ENCODE measurements at places on chromosomes 13 and 19.

DNA sequence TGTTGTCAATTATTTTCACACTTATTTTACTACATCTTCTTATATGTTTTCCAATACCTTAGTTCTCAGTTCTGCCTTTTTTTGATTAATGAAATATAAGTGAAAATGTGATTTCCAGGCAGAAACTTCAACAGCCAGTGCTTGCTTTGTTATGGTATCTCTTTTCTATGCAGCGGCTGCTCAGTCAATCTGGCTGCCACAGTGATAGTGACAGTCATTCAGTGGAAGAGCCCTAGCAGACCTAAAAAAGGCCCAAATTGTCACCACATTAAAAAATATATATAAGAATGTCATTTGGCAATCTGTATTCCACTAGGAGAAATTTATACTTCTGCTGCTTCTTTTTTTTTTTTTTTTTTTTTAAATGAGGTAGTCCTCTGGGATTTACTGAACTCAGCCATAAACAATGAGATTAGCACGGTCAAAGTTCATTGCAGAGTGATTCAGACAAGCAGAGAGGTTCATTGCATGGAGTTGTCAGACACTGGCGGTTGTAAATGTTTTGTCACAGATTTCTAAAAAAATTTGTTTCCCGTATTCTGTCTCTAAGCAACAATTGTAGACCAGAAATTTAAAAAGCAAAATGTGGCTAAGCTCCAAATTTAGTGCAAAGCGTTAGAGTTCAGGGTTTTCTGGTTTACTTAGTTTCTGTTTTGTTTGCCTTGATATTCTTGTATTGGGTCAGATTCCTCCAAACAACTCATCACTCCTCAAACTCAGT, 94.7 kb upstream of the PRR20A start:
- DNase-seq, result no peak

DNA sequence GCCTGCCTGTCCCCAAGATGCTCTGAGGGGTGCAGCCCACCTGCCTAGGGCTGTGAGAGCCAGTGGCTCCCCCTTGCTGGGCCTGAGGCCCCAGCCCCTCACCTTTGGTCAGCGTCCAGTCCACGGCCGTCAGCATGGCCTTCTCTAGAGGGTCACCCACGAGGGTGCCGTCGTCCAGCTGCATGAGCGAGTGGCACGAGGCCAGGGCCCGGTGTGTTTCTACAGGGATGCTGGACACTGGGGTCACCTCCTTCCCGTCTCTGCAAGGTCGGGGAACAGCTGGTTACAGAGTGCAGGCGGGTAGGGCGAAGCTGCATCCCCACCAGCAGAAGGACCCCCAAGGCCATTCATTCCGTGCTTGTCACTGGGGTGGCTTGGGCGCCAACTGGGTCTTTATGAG, 9.0 kb downstream of the ATP13A1 start:
- DNase-seq, result no peak

- no peak for DNase-seq
Measured at GRCh38 chr19:53771144-53771543, 53.0 kb downstream of the NLRP12 start.

DNA sequence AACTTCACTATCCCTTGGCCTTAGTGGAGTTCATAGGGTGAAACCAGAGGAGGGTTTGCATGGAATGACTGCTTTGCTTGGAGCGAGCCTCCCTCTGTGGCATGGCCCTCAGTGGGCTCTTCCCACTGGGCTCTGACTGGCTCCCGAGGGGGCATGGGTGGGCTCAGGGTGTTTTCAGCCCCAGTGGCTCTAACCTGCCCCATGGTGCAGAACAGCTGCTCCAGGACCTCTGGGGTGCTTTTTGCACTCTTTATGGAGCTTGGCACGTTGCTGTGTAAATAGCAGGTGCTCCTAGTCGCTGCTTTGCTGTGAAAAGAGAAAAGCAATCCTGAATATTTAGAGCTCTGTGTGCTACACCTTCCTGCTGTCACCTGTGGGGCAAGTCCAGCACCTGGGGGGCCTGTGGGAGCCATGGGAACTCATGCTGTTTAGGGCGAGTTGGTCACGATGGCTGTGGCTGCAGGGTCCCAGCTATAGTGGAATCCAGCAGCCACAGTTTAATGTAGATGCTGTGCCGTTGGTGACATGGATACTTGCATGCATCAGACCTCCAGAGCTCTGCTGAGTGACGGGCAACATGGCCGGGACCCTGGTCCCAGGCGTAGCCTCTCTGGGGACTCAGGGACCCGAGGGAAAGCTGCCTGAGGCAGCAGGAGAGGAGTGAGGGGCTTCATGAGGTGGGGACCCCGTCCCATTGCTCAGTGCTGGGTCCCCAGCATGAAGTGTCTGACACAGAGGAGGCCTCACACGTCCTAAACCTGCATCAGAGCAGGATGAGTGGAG, 14.3 kb upstream of the MCF2L start:
- DNase-seq, result no peak

GRCh38 chr13:26599860-26600259, 42.4 kb downstream of the WASF3 start:
- no peak for DNase-seq

- peak; percentile 75 for DNase-seq
Measured at GRCh38 chr13:108961542-108962125, 332.2 kb downstream of the MYO16 start.

GRCh38 chr13:44746690-44747089, 170.6 kb upstream of the TSC22D1 start:
- DNase-seq, result no peak

- no peak for DNase-seq
Measured at GRCh38 chr13:53141336-53141735, 112.7 kb downstream of the OLFM4 start.

DNA sequence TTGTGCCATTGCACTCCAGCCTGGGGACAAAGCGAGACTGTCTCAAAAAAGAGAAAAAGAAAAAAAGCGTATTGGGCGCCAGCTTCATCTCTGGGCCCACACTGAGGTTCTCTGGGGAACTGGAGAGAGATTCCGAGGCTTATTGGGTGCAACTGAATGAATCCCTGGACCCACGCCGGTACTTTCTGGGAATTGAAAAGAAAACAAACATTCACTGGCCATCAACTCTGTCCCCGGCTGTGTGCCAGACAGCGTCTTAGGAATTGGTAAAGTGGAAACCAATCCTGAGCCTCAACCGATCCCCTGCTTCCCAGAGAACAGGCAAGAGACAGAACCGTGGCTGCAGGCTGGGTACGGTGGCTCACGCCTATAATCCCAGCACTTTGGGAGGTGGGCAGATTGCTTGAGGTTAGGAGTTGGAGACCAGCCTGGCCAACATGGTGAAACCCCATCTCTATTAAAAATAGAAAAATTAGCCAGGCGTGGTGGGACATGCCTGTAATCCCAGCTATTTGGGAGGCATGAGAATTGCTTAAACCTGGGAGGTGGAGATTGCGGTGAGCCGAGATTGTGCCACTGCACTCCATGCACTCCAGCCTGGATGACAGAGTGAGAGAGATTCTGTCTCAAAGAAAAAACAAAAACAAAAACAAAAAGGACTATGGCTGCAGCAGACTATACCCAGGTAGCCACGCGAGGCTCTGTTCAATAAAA, 8.6 kb downstream of the ANO8 start:
- DNase-seq, result no peak

DNA sequence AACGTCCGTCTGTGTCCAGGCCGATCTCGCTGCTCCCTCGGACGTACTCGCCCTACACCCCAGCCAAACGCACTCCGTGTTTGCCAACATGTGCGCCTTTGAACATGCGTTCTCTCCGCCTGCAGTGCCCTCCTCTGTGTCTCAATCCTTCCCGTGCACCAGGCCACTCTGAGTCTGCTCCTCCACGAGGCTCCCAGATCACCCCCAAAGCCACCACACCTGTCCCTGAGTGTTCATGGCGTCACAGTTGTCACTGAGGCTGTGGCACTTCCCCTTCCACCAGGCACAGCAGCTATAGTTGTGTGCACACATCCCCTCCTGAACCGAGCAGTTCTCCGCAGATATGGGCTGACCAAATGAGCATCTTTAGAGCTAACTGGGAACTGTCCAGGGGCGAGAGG, 35.6 kb downstream of the RASA3 start:
- DNase-seq, result no peak

GRCh38 chr19:6828306-6828697, 55.8 kb downstream of the VAV1 start:
- peak; percentile 34 for DNase-seq

GRCh38 chr13:90455067-90455466, 892.4 kb upstream of the MIR17HG start:
- DNase-seq, result no peak

DNA sequence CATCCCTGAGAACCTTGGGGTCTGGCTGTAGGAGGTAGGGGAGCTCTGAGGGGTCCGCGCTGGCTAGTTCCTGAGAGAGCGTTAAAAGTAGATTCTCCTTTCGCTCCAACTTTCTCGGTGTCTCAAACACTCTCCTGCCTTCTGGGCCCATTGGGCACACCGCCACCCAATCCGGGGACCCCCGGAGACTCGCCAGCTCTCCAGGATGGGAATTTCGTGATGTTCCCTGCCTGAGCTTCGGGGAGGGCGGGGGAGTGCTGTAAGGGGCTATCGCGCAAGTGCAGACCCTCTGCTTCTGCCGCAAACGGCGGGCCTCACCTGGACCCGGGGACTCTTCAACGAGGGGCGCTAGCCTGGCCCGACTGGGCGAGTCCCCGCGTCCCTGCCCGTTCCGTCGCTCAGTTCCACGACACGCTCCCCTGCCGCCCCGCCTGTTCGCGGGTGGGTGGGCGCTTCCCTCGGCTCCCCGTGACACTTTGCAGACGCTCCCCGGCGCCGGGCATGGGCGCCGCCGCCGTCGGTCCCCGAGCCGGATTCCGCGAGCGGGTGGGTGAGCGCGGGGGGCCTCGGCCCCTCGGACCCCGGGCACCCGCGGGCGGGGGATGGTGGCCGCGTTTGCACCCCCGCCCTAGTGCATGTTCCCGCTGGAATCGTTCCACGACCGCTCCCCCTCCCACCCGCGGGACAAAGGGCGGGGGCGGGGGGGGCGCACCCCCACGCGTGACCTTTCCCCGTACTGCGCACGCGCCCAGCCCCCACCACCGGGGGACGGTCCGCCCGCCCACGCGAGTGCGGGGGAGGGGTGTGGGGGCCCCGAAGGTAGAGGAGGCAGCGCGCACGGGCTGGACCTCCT, at the start of gene CCDC106:
CCDC106 (plus strand) TSS at position 481 of the 853 bp plus-strand sequence. CDS start 835 bp downstream, outside the sequence.
- no peak for DNase-seq

GRCh38 chr13:98802559-98802958, 50.1 kb upstream of the SLC15A1 start:
- DNase-seq, result no peak

- DNase-seq, result no peak
Measured at GRCh38 chr13:59750860-59751259, 412.9 kb downstream of the DIAPH3 start.

- no peak for DNase-seq
Measured at GRCh38 chr19:13281567-13282291, 131.5 kb downstream of the IER2 start.

GRCh38 chr19:38877781-38878574, at the start of gene RINL:
Gene RINL (minus strand): TSS chr19:38878275. CDS start chr19:38876742, 1,533 bp downstream.
- DNase-seq, result peak; percentile 79

- peak; percentile 98 for DNase-seq
Measured at GRCh38 chr13:109869312-109870237, 83.2 kb upstream of the IRS2 start.

GRCh38 chr19:47228937-47229675, 1.9 kb downstream of the BBC3 start:
- no peak for DNase-seq
